Muscle of leg (tissue), 16 donors: ENCODE measurements at places on chromosomes 2 and 18.

DNA sequence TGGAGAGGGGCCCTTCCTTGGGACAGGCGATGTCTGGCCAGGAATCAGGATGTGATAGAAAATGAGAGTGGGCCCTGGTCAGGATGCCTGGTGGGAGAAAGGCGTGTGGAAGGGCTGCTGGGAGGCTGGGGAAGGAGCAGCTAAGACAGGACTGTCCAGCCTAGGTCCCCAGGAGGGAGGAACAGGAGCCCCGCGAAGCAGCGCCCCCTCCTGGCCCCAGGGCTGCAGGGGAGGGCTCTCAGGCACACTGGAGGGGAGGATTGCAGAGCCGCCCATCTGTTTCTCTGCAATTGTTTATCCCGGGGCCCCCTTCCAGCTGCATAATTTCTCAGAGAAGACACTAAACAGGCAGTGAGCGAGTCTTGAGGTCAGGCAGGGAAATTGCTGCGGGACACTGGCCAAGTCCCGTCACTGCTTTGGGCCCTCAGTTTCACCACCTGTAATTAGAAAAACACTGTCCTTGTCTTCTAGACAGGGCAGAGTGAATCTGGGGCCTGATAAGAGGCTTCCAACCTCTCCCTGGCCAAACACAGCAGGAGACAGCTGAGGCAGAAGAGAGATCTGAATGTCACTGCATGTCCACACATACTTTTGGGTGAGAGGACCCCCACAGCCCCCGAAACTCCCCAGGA lies 3.9 kb upstream of the NPPC start:
- peak; percentile 90 for DNase-seq

- peak; percentile 79 for DNase-seq
Observed at GRCh38 chr2:55159037-55159651, 72.9 kb downstream of the CLHC1 start.

GRCh38 chr2:220065581-220065980 lies 438.2 kb downstream of the SLC4A3 start:
- no peak for DNase-seq

DNA sequence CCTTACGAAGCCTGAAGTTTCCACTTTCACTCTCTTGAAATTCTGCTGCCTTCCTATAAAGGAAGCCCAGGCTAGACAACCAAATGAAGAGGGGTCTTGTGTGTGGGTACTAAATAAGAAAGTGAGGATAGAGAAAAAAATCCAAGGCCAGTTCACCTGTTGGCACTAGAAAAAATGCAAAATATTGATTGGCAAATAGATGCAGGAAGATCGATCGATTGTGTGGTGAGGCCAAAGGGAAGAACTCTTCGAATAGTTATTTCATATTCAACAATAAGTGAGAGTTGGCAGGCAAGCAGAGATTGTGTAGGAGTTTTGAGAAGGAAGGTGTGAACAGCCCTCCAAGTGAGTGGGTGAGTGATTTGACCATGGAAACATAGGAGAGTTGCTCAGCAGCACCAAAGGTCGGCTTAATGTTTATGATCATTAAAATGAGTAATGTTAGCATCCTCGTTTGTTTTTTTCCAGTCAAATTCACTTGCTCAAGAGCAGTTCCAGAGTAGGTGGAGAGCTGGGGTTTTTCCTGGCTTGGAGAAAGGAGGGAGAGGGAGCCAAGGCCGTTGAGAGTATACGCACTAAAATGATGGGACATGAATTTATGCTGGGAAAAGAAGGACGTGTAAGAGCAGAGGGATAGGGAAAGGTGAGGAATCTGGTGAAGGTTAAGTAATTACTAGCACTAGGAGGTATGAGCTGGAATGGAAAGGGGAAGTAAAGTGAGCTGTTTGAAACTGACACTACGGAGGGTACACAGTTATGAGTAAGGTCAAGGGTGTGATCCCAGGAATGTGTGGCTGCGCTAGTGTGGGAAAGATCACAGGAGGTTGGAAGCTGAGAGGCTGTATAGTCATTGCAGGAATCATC lies 1.1 kb upstream of the NAPG start:
- DNase-seq = no peak

- DNase-seq = peak; percentile 78
Observed at GRCh38 chr18:45069546-45069945, 388.9 kb downstream of the SETBP1 start.

DNA sequence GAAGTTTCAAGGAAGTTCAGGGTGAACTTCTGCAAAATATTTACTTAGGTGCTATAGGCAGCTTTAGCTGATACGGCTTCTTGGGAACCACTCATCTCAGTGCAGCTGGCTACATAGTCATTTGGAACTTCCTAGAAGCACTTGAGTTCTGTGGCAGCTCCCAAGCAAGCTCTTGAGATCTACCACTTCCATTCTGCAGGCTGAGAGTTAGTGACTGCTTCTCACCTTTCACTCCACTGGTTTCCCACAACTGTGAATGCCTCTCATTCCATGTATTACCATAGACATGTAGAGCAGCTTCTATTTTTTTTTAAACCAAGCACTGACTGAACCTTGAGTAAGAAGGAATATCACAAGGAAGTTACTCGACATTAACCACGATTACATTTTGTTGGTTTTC lies 994.1 kb upstream of the ACVR2A start:
- DNase-seq = peak; percentile 44

DNA sequence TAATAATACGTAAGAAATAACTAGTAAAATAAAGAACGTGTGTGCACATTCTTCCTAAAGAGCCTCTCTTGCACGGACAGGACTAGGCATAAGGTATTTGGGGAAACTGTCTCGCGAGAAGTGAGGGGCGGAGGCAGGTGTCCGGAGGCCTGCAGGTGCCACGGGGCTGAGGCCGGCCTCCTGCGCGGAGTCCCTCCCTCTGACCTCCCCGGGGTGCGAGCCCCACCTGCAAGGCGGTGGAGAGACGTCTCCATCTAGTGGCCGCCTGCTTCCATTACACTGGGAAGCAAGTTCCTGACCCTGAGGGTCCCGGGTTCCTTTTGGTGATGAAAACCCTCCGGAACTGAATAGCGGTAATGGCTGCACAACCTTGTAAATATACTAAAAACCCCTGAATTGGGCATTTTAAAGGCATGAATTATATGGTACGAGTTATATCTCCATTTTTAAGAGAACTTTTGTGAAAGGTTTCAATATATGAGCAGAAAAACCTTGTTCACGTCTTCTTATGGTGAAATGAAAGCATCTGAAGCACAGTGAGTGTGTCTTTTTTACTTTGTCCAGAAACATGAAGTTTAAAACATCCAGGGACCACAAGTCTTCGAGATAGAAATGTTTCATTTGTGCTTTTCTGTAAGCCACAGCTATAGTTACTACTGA lies 35.5 kb upstream of the CTDP1 start:
- DNase-seq = peak; percentile 65

DNA sequence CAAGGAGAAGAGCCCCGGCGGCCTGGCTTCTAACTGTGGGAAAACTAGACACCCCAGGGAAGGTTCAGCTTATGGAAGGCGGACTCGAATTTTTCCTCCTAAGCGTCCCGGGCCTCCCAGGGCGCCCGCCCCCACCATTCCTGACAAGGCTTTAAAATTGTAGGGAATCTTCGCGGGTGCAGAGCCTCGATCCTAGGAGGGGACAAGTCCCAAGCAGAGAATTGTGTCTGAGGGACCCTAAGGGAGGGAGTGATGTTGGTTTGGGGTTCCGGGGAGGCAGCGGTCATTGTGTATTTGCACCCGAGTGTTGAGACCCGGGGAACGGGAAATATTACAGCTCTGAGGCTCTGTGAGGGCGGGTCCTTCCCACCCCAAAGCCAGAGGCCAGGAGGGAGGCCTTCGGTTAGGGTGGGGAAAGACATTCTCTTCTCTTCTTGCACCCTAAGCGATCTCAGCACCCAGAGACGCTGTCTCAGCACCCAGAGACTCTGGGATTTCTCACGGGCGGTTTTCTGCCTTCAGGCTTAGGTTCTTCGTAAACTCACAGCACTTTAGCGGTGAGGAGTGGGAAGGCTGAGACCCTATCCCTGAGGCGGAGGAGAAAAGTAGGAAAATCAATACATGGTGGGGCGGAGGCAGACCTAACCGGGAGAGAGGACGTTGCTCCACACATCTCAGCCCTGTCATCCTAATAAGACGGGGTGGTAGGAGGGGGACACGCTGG lies 7.6 kb downstream of the OSR1 start:
- no peak for DNase-seq

- DNase-seq = no peak
Observed at GRCh38 chr2:57894381-57894780, 152.2 kb upstream of the VRK2 start.

DNA sequence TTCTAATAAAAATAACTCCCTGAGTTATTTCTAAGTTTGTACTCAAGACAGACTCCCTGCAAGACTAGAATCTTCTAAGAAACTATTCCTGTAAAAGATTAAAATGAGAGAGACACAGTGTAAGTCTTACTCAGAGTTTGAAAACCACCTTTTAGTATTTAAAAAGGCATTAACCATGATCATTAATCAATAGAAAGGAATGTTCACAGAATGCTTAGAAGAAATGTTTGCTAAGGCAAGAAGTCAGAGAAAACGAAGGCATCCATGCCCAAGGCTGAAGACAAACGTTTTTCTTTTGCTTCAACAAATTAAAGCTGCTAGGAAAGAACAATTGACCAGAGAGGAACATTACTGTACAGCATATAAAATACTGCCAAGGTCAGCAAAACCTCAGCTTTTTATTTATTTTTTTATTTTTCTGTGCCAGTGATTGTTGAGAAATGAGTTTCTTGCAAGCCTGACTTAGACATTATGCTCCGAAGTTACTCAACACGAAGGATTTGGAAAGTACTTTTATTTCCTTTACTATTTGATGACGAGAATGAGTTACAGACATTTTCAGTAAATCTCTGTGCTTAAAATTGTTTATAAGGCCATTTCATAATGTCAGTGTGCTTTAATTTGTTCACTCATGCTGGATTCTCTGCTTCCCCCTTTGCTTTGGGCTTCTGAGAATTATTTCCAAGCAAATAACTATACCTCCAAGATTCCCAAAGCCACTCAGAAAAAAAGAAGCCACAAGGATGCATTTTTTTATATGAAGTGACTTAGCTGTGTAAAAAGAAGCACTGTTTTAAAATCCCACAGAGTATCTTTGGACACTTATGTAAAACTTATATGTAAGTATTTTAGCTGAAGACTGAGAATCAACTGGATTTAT lies 20.5 kb downstream of the RND3 start:
- DNase-seq = peak; percentile 71

DNA sequence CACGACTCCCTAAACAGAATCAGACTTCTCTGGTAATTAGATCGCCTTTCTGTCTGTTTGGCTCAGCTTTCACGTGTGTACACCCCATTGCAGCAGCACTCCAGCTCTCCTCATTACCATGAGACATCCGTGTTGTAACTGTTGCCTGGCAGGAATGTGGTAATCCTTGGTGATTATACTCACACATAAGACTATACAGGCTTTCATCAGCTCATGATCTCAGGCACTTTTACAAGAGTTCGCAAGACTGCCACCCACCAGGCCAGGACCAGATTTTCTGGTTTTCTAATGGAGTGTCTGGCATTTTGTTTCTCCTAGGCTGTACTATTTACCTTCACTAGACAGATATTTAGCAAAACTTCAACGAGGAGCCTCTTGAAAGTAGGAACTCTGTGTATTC lies 50.2 kb downstream of the ACVR1 start:
- DNase-seq = no peak

- no peak for DNase-seq
Observed at GRCh38 chr2:106097038-106098000, 96.8 kb downstream of the UXS1 start.

- peak; percentile 59 for DNase-seq
Observed at GRCh38 chr18:48022531-48023329, 92.3 kb upstream of the SMAD2 start.

- no peak for DNase-seq
Observed at GRCh38 chr2:23513872-23514793, 129.2 kb downstream of the KLHL29 start.

DNA sequence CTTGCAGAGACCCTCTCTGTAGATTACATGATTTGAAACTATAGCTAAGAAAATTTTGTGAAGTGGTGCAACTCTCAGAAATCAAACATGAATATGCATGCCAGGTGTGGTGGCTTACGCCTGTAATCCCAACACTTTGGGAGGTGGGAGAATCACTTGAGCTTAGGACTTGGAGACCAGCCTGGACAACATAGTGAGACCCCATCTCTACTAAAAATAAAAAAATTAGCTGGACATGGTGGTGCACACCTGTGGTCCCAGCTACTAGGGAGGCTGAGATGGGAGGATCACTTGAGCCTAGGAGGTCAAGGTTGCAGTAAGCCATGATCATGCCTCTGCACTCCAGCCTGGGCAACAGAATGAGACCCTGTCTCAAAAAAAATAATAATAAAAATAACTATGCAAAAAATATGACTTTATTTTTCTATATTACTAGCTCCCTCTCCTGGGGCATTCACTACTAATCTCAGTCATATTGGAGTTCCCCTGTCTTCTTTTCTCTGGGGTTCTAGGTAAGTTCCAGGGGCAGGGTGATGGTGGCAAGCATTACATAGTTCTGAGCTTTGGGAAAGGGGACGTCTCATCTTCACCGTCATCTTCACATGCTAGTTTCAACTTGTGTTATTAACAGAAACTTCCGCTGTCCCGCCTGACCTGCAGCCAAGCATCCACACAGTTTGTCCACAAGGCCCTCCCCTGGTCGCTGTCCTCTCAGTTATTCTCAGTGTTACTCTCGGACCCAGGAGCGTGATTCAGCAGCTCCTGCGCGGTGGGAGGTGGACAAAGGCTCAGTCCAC lies 96.8 kb upstream of the MBOAT2 start:
- no peak for DNase-seq

DNA sequence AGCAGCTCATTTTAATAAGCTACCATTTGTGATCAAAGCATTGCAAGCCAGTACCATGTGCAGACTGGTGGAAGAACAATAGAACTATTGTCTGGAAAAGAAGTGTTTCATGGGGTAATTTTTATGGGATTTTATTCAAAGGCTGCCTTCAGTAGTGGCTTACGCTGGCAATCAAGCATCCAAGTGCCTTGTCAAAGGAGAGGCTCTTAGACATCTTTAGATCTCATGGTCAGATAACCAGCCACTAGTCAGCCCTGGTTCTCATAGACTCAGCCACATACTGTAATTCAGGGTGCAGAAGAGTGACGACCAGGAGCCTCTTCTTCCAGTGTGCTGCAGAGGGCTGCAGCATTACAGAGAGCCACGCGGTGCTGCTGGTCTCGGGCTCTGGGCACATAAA lies 98.5 kb upstream of the NOSTRIN start:
- no peak for DNase-seq

DNA sequence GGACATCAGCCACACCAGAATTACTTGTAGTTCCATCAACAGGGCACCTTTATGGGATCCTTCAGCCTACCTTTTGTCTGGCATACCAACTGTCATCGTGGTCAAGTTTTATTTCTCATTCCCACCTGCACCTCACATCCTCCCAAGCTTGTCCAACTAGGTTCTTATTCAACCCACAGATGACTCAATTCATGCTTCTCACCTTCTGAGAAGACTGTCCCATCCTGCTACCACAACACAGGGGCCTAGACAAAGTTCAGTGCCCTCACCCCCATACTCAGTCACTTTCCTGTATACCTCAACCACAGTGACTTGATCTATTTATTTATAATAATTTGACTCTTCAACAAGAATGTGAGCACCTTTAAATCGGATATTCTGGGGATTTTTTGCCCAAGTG lies 114.4 kb upstream of the ACVR1C start:
- DNase-seq = no peak

- no peak for DNase-seq
Observed at GRCh38 chr2:62334440-62335058, 138.6 kb downstream of the B3GNT2 start.

- DNase-seq = no peak
Observed at GRCh38 chr18:22830511-22830910, 102.6 kb upstream of the RBBP8 start.
